ENCODE measurements at places on chromosomes 13 and 19. TPM values are rescaled to one million over a fixed set of nuclear protein-coding genes. Genes with fewer than 3 reads are reported as not detected.

- H3K27me3 ChIP-seq = peaks cover 3% of the 10 kb centered on the region
- H3K4me3 ChIP-seq = no peak overlapping the region
- H3K36me3 ChIP-seq = no peaks in the 10 kb centered on the region
- peaks cover 23% of the 10 kb centered on the region for H3K4me1 ChIP-seq
- H3K27ac ChIP-seq = no peak overlapping the region
Measured at GRCh38 chr19:49403404-49404187, 15.5 kb downstream of the KASH5 start.

DNA sequence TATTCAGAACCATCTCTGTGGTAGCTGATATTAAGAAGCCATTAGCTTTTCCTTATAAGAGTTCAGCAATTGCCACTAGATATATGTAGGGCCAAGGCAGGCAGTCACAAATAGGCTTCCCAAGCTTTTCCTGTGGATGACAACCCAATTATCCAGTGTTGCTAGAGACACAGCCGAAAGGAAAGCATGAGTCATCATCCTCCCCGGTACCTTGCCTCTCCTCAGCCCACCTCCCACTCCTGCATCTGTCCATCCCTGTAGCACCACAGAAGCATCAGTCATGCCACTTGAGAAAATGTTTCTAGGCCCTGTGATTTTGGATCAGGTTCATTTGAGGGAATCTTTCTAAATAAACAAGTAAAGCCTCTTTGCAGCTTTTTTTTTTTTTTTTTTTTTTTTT, 204.3 kb downstream of the DNAJC15 start:
- no peaks in the 10 kb centered on the region for H3K4me1 ChIP-seq
- DNase-seq = no peak
- no peak overlapping the region for H3K4me3 ChIP-seq

Gene CYP2A7
- not detected for total RNA-seq

Gene ANGPTL4
- 4.1 TPM for total RNA-seq

Measured in activated CD4-positive, alpha-beta T cell treated with anti-CD3 and anti-CD28 coated beads, Interleukin-2, amount 10 ng/mL, durations not matched to agents 24 days and 14 days (primary cell).